ENCODE measurements at places on chromosomes 6 and 20.

GRCh38 chr6:157488716-157489118 is 107.7 kb downstream of the ZDHHC14 start:
- DNase-seq, result no peak

DNA sequence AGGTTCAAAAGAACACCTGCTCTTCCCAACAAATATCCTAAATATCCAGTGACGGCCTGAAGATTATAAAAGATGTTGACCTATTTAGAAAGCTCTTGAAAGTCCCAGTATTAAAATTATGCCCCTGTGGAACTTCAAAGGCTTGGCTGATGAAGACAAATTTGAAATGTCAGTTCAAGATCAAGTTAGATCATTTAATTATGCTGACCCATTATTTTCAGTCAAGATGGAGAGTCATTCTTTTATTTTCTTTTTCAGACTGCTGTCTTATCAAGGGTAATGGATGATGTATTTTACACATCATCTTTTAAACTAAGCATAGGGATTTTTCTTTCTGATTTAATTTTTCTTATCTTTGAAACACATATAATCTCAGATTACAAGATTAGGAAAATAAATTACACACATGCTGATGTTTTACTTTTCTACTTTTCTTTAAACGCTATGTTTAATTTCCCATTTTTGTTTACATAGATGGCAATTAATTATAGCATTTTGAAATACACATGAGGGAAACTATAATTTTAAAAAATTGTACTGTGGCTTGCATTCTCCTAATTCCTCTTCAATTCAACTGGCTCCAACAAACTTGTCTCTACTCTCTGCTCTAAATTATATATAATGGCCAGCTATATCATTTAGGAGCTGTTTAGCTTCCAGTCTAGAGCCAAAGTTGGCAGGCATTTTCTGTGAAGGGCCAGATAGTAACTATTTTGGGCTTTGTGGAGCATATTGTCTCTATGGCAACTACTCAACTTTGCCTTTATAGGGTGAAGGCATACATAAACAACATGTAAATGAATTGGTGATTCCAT is 123.7 kb downstream of the RCAN2 start:
- DNase-seq, result no peak

DNA sequence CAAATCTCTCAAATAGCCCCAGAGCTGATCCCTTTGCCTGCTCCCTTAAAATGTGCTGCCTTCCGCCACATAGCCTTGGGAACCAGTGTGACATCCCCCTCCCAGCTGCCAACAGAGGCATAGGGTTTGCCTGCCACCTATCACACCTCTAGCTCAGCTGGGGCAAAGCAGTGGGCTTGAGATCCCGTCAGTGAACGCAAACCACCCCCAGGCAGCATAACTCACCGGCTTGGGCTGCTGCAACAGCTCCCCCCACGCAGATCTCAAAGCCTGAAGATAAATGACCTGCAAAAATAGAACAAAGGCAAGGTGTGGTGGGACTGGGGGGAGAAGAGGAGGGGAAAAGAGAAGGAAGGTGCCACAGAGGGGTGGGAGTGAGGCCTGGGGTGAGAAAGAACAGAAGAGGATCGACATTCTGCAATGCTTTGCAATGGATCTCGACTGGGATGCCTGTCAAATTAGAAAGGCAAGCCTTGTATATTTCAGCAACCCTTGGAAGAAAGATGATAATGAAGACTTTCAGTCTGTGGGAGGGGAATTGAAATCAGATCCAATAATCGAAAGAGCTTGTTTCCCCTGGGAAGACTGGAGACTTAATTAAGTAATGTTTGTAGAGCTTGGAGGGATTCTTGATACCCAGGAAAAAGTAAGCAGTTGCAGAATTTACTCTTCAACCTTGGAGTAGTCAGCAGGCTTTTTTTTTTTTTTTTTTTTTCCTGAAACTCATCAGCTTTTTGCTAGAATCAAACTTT is 1.3 kb downstream of the PDYN start:
- no peak for DNase-seq

DNA sequence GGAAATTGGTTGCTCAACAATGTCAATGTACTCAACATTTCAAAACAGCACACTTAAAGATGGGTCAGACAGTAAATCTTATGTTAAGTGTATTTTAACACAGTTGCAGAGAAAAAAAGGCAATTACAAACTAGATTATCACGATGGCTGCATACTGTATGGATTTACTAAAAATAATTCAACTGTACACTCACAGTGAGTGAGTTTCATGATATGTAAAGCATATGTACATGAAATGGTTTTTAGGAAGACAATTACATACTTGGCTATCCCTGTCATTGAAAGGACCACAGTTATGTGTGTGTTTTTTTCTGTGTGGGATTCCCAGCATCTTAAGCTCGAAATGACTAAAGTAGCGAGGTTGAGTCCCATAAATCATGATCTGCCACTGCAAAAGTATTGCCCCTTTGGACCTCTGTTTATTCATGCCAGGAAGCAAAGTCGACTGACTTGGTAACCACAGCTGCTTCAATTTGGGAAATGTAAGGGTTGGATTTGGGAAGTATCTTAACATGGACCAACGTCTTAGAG is 5.5 kb upstream of the SALL4 start:
- no peak for DNase-seq

DNA sequence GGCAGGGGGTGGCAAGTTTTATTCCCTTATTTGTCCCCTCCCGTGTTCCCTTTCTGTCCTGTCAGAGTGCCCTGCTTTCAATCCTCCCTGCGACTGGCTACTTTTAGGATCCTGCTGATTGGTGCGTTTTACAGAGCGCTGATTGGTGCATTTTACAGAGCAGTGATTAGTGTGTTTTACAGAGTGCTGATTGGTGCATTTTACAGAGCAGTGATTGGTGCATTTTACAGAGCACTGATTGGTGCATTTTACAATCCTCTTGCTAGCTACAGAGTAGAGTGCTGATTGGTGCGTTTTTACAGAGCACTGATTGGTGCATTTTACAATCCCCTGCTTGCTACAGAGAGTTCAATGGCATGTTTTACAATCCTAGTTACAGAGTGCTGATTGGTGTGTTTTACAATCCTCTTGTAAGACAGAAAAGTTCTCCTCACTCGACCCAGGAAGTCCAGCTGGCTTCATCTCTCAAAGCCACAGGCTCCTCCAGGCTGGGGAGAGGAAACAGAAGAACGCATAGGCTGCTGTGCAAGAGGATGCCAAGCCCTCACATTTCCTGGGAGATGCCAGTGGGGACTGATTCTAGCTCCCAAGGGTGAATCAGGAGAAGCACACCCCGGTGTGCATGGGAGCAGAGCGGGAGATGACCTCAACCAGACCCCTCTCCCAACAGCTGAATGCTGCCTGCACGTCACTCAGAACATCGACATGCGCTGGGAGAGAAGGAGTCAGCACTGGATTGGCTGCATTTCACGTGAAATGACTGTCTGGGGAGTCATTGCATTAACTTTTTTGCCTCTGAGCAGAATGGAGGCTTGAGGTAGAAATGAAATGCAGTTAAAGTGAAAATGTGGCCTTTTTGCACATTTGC is 48.3 kb upstream of the SLC22A23 start:
- no peak for DNase-seq
